ENCODE measurements at places on chromosomes 2 and 18. TPM values are rescaled to one million over a fixed set of nuclear protein-coding genes. Genes with fewer than 3 reads are reported as not detected.
A peak's percentile ranks its signal among the peaks of the same experiment; 100 is the strongest.

DNA sequence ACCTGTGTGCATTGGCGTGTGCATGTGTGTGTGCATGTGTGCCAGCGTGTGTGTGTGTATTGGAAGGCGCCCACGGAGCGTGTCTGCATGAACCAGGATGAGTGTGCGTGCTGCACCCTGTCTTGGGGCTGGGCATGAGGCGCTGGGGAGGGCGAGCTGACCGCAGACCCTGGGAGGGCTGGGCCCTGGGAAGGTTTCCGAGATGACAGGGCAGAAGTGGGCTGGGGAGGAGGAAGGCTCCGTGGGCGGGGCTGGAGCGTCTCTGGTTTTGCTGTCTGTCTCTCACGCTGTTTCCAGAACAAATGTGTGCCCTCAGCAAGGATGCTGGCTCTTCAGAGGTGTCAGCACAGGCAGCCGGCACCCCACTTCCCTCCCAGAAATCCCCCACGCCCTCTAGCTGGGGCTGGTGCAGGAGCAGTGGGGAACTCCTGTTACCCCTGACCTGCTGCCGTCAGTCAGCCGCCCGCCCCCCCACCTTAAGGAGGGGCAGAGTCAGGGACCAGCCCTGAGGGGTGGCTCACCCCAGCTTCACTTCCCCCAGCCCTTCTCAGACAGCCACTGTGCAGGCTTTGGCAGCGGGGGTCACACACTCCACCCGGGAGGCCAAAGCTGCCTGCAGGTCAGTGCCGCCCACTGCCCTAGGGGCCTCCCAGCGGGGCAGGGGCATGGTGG, at the start of gene GPR35:
Gene GPR35 (plus strand): TSS at position 531 of the 672 bp plus-strand sequence. CDS start 4,473 bp downstream, outside the sequence.
- no peak for DNase-seq

GRCh38 chr2:160309585-160309984, 109.5 kb upstream of the ITGB6 start:
- DNase-seq, result no peak

DNA sequence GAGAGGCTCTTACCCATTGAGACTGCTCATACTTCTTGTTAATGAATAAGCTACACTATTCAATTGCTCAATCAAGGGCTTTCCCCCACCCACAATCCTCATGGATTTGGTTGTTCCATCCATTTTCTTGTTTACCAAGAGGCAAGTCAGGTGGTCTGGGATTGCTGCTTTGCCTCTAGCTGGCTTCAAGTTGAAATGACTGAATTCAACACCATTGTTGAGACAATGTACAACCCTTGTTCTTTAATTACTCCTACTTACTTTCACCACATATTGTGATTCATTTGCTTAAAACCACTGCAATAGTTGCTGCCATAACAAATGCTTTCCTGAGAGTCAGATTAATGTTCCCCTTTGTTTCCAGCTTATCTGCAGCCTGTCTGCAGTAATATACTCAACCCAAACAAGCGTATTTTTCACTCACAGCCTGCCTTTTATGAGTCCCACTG, 532.2 kb downstream of the RIT2 start:
- DNase-seq, result no peak

GRCh38 chr2:113080134-113080533, 12.4 kb downstream of the IL1F10 start:
- peak; percentile 89 for DNase-seq

DNA sequence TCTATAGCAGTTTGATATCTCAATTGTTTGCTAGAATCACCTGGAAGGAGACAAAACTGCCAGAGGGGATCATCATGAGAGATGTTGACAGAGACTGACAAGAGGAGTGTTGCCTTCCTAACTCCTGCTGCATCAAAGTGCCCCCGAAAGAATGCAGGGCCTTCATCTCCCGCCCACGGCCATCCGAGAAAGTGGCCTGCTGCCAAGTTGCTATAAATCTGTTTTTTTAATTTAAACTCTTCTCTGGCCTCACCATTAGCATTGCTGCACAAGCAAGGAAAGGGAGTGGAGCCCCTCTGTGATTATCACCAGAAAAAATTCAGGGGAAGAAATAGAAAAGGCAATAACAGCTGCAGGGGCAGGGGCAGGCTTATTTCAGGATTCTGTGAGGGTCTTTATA, 238.1 kb upstream of the EPHA4 start:
- DNase-seq, result no peak

- DNase-seq, result no peak
Measured at GRCh38 chr2:20723543-20723942, 56.6 kb downstream of the GDF7 start.

DNA sequence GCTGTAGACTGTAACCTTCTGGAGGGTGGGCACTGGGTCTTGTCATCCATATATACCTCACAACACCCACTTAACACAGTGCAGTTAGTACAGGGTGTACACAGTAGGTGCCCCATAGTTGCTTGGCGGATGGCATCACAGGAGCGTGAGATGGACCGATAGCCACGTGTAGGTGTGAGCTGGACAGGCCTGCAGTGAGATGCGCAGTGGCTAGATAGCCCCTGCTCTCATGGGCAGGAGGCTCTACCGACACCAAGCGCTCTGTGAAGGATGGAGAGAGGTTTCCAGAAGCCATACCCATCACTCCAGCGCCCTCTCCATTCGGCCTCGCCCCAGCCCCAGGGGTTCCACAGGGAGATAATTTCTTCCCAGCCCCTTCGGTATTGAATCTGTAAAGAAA, 49.5 kb downstream of the CAPN13 start:
- no peak for DNase-seq

DNA sequence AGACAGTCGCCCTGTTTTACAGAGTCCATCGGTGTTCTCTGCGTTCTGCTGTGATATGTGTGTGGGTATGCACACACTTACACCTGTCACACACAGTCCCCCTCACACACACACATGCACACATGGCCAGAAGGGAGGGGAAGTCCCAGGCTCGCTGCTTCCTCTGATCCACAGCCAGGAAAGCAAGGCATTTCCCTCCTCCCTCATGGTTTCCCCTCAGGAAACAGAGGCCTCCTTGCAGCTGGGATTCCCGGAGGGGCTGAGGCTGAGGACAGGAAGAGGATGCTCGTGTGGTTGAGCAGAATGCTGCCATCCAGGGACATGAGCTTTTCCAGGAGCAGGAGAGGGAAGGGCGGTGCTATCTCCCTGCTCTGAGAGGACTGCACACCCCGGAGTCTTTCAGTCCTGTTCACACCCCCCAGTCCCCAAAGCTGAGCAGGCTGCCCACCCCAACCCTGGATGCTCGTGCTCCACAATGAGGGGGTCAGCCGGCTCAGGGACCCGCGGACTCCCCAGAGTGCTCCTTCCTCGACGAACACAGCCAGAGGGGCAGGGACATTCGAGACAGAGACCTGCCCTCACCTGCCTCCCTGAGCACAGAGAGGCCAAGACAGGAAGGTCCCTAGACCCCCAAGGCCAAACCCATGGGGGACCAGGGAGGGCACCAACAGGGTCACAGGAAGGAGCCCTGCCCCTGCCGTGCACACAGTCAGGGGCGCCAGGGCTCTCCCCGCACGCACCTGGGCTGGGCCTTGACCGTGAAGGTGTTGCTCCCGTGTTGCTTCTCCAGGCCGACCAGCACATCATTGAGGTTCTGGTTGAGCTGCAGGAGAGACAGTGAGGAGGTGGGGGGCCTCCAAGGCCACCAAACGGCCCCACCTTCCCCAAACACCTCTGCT, 45.3 kb downstream of the BIN1 start:
- DNase-seq, result no peak

DNA sequence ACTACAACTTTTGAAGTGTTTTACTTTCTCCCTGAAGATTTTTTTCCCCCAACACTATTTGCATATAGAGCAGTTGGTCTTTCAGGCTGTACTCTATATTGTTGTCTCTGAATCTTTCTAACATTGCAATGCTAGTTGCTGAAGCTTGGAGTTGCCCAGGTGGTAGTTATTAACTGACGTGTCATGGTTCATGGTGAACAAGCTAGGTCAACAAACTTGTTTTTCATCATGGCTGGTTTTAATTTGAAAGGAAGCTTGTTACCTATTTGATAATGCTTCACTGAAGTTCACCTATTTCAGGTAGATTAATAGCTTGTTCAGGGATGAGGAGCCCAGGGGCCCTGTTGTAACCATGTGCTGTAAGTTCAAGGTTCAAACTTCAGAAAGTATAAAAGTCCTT, 158.8 kb upstream of the ZEB2 start:
- DNase-seq, result no peak

- no peak for DNase-seq
Measured at GRCh38 chr2:128513961-128514283, 195.3 kb upstream of the HS6ST1 start.

DNA sequence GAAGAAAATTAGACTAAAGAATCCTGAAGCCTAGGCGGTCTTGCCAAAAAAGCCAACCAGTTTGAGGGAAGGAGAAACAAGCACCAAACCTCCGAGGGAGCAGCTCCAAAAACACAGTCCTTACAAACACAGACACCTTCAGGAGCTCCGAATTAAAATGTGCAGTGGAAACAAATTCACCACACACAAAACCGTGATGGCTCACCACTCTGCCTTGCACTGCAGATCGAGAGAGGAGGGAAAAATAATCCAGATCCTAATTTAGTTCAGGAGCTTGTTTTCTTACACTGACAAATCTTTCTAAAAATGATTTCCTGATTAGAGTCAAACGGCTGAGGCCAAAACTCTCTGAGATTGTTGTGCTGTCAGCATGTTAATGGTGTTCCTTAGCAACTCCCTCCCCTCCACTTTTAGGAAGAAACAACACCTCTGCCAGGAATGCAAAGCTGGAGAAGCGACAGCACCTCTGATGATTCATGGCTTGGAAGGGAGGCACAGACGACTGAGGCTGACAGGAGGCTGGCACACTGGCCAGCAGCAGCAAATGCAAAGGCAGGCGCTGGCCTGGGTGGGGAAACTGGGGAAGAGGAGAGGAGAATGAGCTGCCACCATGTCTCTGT, 249.4 kb upstream of the KLHL29 start:
- peak; percentile 43 for DNase-seq

DNA sequence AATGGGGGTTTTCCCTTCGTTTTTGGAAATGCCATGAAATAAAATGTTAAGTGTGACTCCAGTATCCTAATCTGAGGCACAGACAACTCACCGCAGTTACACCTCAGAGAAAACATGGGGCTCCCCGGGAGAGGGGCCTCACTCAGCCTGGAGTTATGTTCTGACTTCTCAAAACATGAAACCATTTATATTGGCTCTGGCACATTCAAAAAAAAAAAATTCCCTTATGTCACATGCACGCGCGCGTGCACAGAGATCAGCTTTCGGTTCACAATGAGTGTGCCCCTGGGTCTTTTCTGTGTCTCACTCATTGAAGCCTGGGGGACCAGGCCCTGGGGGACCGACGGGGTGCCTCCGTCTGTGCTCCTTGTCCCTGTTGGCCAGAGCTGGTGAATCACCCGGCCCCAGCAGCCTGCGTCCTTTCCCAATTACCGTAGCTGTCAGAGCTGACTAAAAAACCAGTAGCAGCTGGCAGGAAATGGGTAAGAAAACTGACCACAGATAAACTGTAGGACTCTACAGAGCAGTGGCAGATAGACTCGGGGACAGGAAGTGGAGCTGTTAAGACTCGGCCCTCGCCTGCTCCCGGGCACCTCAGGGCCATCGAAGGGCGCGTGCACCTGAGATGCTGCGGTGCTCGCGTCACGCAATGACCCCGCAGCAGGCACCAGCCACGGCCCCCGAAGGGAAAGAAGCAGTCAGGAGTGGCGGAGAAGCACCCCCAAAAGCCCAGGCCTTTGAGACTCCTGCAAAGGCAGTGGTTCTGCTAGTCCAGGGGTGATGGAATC, 138.3 kb upstream of the ID2 start:
- DNase-seq, result no peak

DNA sequence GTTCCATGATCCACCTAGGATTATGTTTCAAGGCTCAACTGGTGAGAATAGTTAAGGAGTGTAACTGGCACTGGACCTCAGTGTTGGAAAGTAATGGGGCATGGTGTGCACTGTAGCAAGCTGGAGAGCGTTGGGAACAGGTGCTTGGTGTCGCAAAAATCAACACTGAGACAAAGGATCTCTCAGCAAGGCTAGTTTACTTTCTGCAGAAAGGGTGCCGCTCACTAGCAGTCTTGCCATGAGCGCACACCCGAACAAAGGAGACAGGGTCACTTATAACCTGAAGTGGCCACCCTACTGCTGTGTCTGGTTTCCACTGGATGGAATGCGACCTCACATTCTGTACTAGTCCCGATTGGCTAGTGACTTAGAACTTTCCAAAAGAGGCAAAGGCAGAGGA, 133.2 kb downstream of the TMEM17 start:
- no peak for DNase-seq

DNA sequence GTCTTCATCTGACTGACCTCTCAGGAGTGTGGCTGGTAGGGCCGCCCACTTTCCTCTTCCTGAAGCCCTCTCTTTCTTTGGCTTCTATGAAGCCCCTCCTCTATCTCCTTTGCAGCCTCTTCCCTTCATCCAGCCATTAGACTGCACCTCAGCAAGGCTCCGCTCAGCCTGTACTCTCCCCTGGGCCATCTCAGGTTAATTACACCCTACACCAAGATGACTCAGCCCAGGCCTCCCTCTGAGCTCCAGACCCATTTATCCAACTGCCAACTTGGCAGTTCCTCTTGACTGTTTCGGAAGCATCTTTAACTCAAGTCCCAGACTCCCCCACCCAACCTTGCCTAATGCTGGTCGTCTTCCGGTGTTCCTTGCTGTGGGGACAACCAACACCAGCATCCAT, 5.8 kb upstream of the WNT6 start:
- no peak for DNase-seq

- no peak for DNase-seq
Measured at GRCh38 chr2:56540916-56541315, 357.1 kb downstream of the CCDC85A start.

DNA sequence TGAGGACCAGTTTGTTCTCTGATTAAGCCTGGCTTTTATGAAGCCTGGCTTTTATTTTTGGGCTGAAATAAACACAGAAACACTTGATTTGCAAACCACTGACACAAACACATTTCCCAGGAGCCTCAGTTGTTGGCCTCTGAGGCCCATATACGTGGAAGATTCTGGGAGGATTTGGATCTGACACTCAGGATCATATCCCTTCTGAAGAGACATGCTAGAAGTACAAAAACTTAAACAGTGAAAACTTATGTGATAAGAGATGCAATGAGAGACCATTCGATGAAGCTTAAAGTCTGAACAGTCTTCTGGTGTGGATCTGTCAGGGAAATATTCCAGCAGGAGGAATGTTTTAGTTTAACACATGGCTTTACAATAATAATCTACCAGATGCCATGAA, 33.0 kb downstream of the MYT1L start:
- no peak for DNase-seq

The CCDC102B gene
- total RNA-seq, result 0.78 TPM

The DSG1 gene
- not detected for total RNA-seq

The MLPH gene
- total RNA-seq, result 17.0 TPM

The SNORC gene
- total RNA-seq, result 2.1 TPM

The VSNL1 gene
- 108 TPM for total RNA-seq

The CTAGE1 gene
- total RNA-seq, result not detected

The CNGA3 gene
- not detected for total RNA-seq

The PMAIP1 gene
- total RNA-seq, result 84.1 TPM
